ENCODE measurements at places on chromosomes 1 and 21.

- peak; percentile 54 for DNase-seq
These were observed at the start of gene ACOT11 for GRCh38 chr1:54547601-54548388. Gene ACOT11, plus strand, starts transcription at chr1:54548228. Its CDS starts 82 bp downstream, at chr1:54548310.

DNA sequence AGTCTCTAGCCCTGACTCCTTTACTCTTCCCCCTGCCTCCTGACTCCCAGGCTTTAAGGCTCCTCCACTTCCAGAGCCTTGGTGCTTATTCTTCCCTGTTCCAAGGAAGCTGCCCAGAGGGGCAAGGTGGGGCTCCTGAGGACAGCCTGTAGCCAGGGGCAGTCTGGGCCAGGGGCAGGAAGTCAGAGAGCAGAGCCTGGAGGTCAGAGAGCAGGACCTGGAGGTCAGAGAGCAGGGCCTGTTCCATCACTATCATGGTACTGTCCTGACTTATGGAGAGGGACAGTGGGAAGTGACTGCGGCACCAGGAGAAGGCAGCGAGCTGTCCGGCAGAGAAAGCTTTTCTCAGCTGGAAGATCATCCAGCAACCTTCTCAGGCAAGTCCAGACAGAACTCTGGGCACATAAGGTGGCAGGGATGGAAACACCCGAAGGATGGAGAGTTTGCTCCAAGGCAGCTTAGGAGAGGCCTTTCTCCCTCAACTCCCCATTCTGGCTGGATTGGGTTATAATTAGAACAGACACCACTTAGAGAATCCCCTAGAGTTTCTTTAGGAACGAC, 25.0 kb downstream of the PLXNA2 start:
- DNase-seq = no peak

- DNase-seq = no peak
These were observed 154.9 kb downstream of the GLUL start for GRCh38 chr1:182236651-182237077.

GRCh38 chr1:38958967-38959366, 17.3 kb upstream of the RHBDL2 start:
- DNase-seq = peak; percentile 38

DNA sequence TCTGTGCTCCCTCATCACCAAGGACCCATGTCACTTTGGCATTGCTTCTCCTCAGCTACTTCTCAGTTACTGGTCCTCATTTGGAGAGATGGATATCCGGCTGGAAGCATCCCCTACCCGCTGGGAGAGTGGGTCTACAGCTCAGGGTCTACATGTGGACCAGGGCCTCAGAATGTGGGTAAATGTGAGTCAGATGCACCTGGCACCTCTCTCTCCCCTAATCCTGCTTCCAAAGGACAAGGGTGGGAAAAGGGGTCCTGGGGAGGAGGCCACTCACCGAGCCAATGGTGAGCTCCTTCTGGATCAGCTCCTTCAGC, 908 bp downstream of the S100A6 start:
- DNase-seq = no peak

DNA sequence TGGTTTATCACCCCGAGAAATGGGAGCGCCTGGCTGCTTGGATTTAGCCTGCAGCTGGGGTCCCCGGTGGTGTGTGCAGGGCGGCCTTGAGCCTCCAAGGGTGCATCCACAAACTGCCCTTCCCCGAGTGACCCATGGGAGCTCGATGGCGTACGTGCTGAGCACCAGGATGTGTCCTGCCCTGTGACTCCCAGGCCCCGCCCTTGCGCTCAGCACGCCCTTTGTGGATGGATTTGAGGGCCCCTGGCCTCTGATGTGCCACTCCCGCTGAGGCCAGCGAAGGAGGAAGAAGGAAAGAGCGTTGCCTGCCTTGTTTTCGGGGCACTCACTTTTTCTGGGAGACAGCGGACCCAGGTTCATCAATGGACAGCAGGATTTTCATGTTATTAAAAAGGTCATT, 1.7 kb upstream of the TFF3 start:
- no peak for DNase-seq

DNA sequence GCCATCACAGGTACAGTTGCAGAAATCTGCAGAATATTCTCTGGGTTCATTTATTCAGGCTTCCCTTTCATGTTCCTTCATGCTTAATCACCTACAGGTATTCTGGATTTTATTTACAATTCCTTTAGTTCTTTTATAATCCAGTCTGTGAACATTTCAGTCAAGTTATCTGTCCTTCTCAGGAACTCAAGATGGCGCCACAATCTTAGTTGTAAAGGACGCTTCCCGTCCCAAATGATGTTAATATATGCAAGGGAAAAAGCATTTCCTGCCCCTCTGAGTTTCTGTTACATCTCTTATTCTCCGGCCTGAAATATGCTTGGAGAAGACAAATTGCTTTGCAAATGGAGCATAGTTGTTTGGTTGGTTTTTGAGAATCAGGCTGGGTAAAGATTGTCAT, 19.3 kb downstream of the F3 start:
- peak; percentile 78 for DNase-seq

DNA sequence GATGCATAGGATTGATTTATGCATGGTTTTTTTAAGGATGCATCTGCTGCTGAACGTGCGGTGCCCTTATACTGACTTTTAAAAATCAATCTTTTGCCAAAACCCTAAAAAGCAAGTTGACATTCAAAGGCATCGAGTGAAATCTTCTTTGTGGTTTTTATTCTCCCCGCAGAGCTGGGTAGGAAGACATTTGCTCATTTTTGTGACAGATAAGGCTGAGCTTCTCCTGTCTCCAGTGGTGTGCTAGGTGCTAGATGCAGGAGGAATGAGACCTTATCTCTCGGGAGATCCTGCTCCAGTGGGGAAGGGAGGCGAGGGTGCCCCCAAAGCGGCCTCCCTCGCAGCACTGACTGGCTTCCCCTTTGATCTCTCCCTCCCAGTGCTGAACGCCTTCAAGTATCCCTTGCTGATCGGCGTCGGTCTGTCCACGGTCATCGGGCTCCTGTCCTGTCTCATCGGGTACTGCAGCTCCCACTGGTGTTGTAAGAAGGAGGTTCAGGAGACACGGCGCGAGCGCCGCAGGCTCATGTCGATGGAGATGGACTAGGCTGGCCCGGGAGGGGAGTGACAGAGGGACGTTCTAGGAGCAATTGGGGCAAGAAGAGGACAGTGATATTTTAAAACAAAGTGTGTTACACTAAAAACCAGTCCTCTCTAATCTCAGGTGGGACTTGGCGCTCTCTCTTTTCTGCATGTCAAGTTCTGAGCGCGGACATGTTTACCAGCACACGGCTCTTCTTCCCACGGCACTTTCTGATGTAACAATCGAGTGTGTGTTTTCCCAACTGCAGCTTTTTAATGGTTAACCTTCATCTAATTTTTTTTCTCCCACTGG, 14.9 kb upstream of the CD101 start:
- DNase-seq = no peak

GRCh38 chr1:80910426-80910825, 890.3 kb upstream of the ADGRL2 start:
- no peak for DNase-seq

- DNase-seq = no peak
These were observed 64.0 kb downstream of the SAMSN1 start for GRCh38 chr21:14482165-14482564.
